Sigmoid colon (tissue), 7 donors: ENCODE measurements at places on chromosomes 3 and 15. TPM values are rescaled to one million over a fixed set of nuclear protein-coding genes. Genes with fewer than 3 reads are reported as not detected.

DNA sequence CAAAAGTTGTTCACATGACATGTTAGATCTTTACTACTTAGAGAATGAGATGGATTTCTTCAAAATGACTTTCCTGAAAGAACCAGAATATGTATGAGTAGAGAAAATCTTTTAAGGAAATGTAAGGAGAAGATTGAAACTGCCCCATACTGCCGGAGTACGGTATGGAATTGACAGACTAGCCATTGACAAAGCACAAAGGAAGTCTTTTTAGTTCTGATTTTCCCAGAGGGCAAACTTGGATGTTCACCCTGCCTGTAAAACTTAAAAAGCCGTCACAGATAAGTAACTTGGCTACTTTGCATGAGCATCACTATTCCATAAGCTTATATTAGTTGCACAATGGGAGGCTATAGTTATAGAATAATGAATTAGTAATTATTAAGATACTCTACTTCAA, 93.8 kb downstream of the NECTIN3 start:
- no peak overlapping the region for H3K4me3 ChIP-seq
- H3K36me3 ChIP-seq: no peaks in the 10 kb centered on the region
- H3K27me3 ChIP-seq: no peaks in the 10 kb centered on the region
- no peak overlapping the region for H3K27ac ChIP-seq
- no peak for DNase-seq
- no peaks in the 10 kb centered on the region for H3K4me1 ChIP-seq

GRCh38 chr3:76438971-76439370, 600.9 kb upstream of the ROBO2 start:
- no peaks in the 10 kb centered on the region for H3K27me3 ChIP-seq
- no peak overlapping the region for H3K4me3 ChIP-seq
- no peaks in the 10 kb centered on the region for H3K36me3 ChIP-seq
- H3K4me1 ChIP-seq: peaks cover 5% of the 10 kb centered on the region
- no peak for DNase-seq

GRCh38 chr3:189458528-189458927, 172.7 kb upstream of the TP63 start:
- no peaks in the 10 kb centered on the region for H3K36me3 ChIP-seq
- H3K4me3 ChIP-seq: no peak overlapping the region
- H3K27ac ChIP-seq: no peak overlapping the region
- H3K4me1 ChIP-seq: no peaks in the 10 kb centered on the region
- H3K27me3 ChIP-seq: no peaks in the 10 kb centered on the region

GRCh38 chr3:67478423-67478822, 176.0 kb downstream of the SUCLG2 start:
- DNase-seq: no peak
- H3K4me3 ChIP-seq: no peak overlapping the region
- H3K36me3 ChIP-seq: no peaks in the 10 kb centered on the region
- H3K27ac ChIP-seq: no peak overlapping the region
- no peaks in the 10 kb centered on the region for H3K4me1 ChIP-seq

GRCh38 chr3:187951452-187952190, 202.3 kb upstream of the LPP start:
- no peaks in the 10 kb centered on the region for H3K36me3 ChIP-seq
- no peaks in the 10 kb centered on the region for H3K27me3 ChIP-seq
- no peak overlapping the region for H3K27ac ChIP-seq
- DNase-seq: no peak

GRCh38 chr15:82105451-82106215, 59.8 kb upstream of the MEX3B start:
- no peaks in the 10 kb centered on the region for H3K27me3 ChIP-seq
- no peak overlapping the region for H3K4me3 ChIP-seq
- no peaks in the 10 kb centered on the region for H3K4me1 ChIP-seq
- no peaks in the 10 kb centered on the region for H3K36me3 ChIP-seq

- H3K27me3 ChIP-seq: no peaks in the 10 kb centered on the region
- DNase-seq: no peak
- H3K36me3 ChIP-seq: no peaks in the 10 kb centered on the region
- H3K4me1 ChIP-seq: no peaks in the 10 kb centered on the region
- H3K4me3 ChIP-seq: no peak overlapping the region
Observed at GRCh38 chr3:87311309-87311708, 34.9 kb upstream of the POU1F1 start.

DNA sequence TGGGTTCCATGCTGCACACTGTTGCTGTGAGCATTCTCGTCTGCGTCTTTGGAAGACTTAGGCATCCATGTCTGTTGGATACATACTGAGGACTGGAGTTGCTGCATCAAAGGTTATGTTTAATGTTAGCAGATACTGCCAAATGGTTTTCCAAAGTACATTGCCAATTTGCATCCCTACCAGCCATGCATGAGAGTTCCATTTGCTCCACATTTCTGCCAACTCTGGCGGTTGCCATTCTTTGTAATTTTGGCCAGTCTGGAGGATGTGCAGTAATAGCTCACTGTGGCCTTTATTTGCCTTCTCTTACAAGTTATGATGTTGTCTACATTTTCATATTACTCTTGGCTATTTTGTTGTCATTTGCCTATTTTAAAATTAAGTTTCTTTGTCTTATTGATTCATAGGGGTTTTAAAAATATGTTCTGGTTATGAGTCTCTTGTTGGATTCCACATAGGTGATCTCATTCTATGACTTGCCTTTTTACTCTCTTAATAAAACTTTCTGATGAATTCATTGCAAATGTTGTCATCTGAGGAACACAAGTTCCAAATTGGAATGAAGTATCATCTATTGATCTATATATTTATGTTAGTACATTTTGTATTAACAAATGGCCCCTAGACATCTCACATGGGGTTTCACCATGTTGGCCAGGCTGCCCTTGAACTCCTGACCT, 42.1 kb downstream of the FBLN2 start:
- no peak overlapping the region for H3K27ac ChIP-seq
- peak; percentile 2 for DNase-seq
- no peaks in the 10 kb centered on the region for H3K36me3 ChIP-seq

DNA sequence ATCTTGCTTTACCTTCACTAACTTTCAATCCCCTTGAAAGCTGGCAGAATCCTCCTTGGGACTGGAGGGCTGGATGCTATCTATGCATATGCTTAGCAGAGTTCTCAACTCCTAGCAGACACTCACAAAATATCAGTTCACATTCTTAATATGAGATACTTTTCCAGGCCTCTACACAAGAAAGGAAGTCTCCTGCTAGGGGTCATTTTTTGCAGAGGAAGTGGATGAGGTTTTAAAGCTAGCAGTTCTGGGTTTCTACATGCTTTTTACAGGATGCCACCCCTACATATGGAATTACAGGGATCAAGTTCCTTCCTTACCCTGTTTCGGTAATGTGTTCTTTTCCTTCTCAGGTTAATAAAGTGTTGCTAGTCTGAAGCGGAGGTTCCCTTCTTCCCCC, 206.3 kb upstream of the TP63 start:
- no peak overlapping the region for H3K27ac ChIP-seq
- no peak for DNase-seq
- peaks cover 5% of the 10 kb centered on the region for H3K4me1 ChIP-seq
- no peaks in the 10 kb centered on the region for H3K27me3 ChIP-seq
- H3K4me3 ChIP-seq: no peak overlapping the region
- no peaks in the 10 kb centered on the region for H3K36me3 ChIP-seq

DNA sequence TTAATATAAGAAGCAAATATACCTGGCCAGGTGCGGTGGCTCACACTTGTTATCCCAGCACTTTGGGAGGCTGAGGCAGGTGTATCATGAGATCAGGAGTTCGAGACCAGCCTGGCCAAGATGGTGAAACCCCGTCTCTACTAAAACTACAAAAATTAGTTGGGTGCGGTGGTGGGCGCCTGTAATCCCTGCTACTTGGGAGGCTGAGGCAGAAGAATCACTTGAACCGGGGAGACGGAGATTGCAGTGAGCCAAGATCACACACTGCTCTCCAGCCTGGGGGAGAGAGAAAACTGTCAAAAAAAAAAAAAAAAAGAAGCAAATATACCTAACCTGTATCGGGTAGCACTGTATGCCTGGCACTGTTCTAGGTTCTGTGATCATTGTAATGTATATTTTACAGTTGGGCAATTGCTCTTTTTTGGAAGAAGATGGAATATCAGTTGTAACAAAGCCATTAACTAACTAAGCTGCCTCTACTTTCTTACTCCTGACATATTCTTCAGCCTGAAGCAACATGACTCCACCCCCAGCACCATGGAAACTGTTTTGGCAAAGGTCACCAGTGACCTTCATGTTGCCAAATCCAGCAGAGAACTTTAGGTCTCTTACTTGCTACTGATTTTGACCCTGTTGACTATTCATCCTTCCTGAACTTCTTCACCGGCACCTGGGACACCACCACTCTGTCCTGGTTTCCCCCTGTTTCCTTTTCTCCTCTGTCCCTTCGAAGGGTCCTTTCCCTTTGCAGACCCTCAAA, 203.8 kb downstream of the RPLP1 start:
- H3K4me3 ChIP-seq: no peak overlapping the region
- H3K4me1 ChIP-seq: no peaks in the 10 kb centered on the region
- H3K27me3 ChIP-seq: peaks cover 15% of the 10 kb centered on the region
- DNase-seq: no peak
- no peak overlapping the region for H3K27ac ChIP-seq

DNA sequence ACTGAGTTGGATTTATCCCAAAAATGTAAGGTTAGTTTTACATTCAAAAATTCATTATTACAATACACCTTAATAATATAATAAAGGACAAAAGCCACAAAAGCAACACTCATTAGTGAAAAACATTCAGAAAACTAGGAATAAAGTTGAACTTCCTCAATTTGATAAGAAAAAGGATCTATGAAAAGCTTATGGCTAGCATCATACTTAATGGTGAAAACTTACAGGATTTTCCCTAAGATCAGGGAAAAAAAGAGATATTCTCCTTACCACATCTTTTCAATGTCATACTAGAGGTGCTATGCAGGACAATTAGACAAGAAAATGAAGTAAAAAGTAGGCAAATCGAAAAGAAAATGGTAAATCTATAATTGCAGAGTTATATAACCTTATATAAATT, 279.9 kb downstream of the CGGBP1 start:
- no peaks in the 10 kb centered on the region for H3K27me3 ChIP-seq
- H3K4me1 ChIP-seq: no peaks in the 10 kb centered on the region
- no peaks in the 10 kb centered on the region for H3K36me3 ChIP-seq
- H3K4me3 ChIP-seq: no peak overlapping the region
- H3K27ac ChIP-seq: no peak overlapping the region

DNA sequence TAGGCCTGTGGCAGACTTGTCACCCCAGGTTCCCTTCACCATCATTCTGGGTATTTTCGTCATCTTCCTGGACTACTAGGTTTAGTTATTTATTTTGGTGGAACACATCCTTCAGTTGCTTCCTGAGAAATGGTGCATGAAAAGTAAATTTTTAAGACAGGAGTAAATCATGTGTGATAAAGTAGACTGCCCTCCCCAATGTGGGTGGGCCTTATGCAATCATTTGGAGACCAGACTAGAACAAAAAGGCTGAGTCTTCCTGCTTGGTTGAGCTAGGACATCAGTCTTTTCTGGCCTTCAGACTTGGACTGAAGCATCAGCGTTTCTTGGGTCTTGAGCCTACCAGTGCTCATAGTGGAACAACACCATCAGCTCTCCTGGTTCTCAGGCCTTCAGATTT, 50.7 kb upstream of the SLC2A2 start:
- no peak for DNase-seq
- no peak overlapping the region for H3K4me3 ChIP-seq
- H3K36me3 ChIP-seq: peaks cover 32% of the 10 kb centered on the region

Gene HYAL1
- 9.5 TPM for polyA plus RNA-seq

Gene PLSCR2
- not detected for polyA plus RNA-seq

Gene SLC35G2
- polyA plus RNA-seq: 1.2 TPM

Gene GALK2
- polyA plus RNA-seq: 23.9 TPM

Gene CILP
- polyA plus RNA-seq: 5.4 TPM

Gene CHRNA7
- 7.8 TPM for polyA plus RNA-seq

Gene TGM4
- polyA plus RNA-seq: not detected
